ENCODE measurements at places on chromosomes 11 and 22.

DNA sequence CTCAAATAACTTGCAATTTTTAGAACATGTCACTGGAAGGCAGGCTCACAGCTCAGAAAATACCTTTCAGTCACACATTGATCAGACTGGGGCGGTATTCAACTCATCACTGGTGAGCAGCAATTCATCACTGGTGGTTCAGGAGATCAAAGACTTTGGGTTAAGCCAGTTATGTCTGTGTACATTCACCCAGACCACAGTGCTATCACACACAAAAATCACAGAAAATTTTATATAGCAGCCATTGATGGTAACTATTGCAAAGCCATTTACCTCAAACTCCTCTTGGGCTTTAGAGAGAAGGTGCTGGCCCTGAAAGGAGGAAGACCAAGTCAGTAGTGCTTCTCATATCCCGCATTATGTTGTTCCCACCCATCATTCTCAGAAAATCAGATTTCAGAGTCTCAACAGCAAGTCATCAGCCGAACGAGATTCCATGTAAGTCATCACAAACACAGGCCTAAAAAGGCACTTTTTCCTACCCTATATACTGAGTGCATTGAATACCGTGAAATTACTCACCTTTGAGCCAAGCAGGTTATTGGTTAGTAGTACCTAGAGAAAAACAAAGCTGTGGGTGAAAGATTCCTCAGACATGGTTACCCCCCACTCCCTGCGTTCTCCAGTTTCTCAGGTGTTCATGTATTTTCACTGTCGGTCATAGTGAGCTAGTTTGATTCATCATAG lies 14.0 kb upstream of the WDR74 start:
- peak; percentile 30 for DNase-seq

DNA sequence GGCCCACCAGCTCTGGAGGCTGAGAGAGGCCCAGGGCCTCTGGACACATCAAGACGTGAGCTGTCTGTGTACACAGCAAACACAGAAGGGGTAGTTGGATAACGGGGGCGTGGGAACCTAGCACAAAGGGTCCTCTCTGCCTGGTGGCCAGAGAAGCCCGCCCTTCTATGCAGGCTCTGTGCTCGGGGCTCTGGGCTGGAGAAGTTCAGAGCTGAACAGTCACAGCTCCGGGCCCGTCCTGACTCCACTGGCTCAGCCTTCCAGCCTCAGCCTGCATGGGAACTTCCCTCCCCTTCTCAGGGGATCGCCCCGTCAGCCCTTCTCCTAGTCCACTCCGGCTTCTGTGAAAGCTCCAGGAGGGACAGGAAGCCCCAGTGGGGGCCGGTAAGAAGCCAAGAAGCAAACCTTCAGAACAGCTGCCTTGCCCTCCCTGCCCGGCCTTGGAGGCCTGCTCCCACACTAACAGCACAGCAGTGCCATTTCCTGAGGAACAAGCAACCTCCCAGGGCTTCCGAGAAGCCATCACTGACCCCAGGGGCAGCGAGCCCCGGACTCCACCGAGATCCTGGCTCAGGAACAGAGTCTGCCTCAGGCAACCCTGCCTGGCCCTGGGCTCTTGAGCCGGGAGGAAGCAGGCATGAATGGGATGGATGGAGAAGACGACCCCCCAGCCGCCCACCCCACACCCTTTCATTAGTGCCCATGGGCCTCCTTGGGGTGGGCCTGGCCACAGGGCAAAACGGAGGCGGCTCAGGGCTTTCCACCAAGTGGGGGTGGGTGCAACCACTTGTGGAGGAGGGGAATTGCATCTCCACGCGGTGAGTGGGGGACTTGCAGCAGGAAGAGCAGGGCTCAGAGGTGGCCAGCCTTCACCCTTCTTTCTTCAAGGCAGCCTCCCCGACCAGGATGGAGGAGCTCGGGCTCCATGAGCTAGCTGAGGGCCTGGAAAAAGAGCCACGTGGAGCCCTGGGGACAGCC lies 119.8 kb downstream of the ST3GAL4 start:
- no peak for DNase-seq

GRCh38 chr22:44424359-44424682 lies 73.7 kb downstream of the RTL6 start:
- DNase-seq = no peak

- no peak for DNase-seq
These were observed 2.3 kb upstream of the FOLR1 start for GRCh38 chr11:72189455-72190250.

- no peak for DNase-seq
These were observed 58.4 kb downstream of the ABTB2 start for GRCh38 chr11:34299284-34299972.

DNA sequence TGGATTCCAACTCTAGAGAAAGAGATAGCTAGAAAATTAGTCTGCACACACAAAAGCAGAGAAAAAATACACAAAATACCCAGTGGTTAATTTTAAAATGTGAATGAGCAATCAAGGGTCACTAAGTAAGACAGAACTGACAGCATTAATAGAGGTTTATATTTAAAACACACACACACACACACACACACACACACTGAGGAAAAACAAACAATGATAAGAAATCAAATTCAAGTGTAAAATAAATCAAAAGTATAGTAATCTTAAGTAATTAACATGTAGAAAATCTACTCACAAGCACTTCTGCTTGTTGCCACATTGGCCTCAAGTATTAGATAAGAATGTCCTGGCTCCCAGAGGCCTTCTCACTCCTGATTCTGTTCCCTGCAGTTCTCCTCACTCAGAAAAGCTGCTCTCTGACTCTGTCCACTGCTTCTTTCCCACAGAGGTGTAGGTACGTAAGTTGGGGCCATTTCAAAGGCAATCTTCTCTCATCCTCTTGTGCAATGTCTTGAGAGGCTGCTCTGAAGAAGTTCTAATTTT lies 33.3 kb upstream of the OLFML1 start:
- no peak for DNase-seq

DNA sequence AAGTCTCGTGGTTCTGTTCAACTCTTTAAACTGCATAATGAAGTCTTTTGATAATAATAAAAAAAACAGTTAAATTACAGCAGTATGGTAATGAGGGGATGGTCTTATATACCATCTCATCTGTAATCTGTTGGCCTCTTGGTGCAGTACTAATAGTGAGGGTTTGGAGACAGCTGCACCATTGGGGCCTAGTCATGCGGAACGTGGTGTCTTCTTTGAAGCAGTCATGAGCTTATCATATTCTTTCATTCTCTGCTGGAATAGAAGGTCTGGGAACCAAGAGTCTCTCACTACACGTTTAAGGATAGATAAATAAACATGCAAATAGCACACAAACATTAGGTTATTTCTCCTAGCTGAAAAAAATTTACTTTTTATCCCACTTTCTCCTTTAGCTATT lies 40.9 kb upstream of the OR9Q1 start:
- DNase-seq = no peak

DNA sequence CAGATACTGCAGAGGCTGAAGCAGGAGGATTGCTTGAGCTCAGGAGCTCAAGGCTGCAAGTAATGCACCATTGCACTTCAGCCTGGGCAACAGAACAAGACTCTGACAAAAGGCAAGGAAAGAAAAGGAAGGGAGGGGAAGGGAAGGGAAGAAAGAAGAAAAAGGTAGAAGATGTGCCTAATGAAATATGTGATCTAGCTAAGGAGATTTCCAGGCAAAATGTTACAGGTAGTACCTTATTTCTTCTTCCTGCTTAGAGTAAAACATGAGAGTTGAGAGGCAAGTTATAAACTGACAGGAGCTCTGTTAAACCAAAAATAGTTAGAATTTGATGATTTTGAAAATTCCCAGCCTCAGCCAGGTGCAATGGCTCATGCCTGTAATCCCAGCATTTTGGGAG lies 4.7 kb upstream of the PELI3 start:
- no peak for DNase-seq

- no peak for DNase-seq
These were observed 45.6 kb downstream of the SMCO4 start for GRCh38 chr11:93497596-93497995.

- no peak for DNase-seq
These were observed 101.2 kb downstream of the TRIM44 start for GRCh38 chr11:35763765-35764164.

GRCh38 chr11:14972581-14973495 lies 687 bp upstream of the CALCA start:
- DNase-seq = no peak

GRCh38 chr11:116263019-116263418 lies 509.8 kb downstream of the BUD13 start:
- DNase-seq = no peak

- no peak for DNase-seq
These were observed 21.6 kb downstream of the SVIP start for GRCh38 chr11:22807855-22808570.

Data from stimulated activated CD4-positive, alpha-beta T cell treated with anti-CD3 and anti-CD28 coated beads, Interleukin-15, amount 100 ng/mL, for 24 hours (primary cell).